ENCODE measurements at places on chromosomes 1 and 21.

DNA sequence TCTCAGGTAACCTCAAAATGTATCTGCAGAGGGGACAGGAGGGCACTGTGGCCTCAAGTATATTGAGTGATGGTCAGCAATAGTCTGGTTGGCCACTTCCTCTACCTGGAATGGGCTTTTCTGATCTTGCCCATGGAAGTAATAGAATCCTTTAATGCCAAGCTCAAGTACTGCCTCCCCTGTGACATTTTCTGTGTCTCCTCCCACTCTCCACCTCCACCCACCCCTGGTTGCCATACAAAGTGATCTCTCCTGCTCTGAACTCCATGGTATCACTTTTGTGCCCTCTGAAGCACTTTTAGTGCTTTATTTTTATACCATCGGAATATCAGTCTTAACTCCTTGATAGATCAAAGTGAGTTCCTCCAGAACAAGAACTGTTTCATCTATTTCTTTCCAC, 9.2 kb upstream of the NOS1AP start:
- DNase-seq = no peak

DNA sequence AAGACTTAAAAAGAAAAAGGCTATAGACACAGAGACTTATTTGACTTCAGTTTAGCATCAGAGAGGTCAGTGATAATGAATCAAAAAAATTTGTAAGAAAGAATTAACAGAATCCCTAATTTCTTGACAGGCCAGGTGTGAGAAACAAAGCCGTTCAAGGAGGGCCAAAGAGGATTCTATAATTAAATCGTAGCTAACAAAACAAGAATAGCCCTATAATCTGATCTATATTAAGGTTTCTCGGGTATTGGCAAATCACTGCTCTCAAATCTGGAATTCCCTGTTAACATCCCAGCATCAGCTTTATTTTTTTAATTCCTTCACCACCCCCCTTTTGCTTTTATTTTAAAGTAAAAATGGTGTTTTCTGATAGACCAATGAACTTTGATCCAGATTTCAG, 60.3 kb downstream of the PUM1 start:
- DNase-seq = no peak

GRCh38 chr1:86993269-86993985, 79.0 kb downstream of the HS2ST1 start:
- no peak for DNase-seq

DNA sequence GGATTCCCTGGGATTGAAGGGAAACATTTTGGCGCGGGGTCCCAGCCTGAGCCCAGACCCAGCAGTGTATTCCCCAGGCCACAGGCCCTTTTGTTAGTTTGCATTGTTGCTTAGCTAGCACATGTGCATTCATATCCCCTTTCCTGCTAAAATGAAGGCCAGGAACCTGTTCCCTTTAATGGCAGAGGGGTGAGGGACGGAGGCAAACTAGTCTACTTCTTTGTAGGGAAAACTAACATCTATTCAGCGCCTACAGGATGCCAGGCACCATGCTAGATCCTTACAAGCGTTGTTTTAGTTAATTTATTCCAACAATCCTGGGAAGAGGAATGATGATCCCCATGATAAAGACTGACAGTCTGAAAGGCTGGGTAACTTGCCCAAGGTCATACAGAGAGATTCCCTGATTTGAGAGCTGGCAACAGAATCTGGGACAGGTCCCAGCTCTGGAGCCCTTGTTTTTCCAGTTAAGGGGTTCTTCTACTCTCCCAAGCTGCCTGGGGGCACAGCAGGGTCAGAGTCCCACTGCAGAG, 595 bp upstream of the E2F2 start:
- DNase-seq = no peak

DNA sequence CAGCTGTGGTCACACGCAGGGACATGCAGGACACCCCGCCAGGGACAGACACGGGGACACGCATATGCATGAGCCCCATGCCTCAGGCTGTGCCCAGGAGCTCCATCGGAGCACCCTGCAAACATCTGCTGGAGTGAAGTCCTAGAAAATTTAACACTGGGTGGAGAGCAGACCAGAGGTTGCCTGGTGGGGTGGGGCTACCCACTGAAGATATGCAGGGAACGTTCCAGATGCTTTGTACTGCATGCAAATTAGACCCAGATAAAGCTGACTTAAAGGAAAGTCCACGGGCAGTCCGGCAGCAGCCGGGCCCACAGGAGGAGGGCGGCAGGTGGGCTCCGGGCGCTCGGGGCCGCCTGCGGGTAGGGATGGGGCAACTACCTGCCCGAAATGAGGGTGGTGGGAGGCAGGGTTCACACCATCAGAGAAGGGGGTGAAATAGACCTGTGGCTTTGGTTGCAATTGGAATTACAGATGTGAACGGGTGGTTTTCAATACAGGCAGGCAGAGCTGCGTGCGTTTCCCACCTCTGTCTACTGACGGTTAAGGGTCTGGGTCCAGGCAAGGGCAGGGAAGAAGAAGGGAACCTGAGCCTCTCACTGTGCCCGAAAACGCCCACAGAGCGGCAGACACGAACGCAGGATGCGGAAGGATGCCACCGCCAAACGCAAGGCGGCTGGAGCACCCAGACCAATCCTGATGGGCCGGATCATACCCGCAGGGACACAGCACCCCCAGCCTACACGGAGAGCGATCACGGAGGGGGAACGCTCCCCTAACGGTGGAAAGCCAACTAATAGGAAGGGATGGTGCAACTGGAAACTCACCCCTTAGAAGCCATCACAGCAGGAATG, 21.0 kb downstream of the CFAP74 start:
- no peak for DNase-seq

GRCh38 chr1:237672748-237673147, 218.0 kb downstream of the ZP4 start:
- peak; percentile 27 for DNase-seq

- DNase-seq = no peak
These were observed 30.5 kb downstream of the OTUD7B start for GRCh38 chr1:149979972-149980540.

DNA sequence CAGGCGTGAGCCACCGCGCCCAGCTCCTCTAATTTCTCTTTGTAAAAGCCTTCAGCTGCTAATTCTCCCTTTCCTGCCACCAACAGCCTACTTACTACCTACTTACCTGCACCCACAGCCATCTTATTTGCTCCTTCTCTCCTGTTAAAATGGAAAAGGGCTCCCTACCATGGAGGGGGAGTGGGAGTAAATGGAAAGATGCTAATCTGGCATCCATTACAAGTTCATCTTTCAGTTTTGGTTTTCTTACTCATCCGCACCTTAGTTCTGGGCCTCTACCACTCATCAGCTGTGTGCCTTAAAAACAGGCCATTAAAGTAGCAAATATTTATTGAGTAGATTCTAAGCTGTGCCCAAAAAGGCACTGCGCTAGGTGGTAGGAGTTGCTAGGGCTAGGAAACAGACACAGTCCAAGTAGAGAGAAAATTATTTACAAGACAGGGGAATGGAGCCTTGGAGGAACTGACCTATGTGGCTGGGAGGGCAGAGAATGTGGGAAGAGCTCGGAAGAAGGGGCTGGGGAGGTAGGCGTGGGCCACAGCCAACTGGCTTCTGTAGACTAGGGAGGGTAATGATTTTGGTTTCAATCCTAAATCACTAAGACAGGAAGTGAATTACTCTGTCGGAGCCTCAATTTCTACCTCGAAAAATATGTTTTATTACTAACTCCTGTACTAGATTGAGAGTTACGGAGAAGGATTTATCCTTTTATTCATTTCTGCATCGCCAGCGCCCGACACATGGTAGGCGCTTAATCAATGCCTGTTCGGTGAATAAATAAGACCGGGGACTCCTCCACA, 685 bp upstream of the DDI2 start:
- DNase-seq = peak; percentile 82

- DNase-seq = no peak
These were observed 16.4 kb upstream of the KANK4 start for GRCh38 chr1:62335656-62336055.

- no peak for DNase-seq
These were observed 101.2 kb downstream of the INTS7 start for GRCh38 chr1:211933946-211934714.

GRCh38 chr21:41124641-41125201, 43.2 kb upstream of the BACE2 start:
- no peak for DNase-seq

DNA sequence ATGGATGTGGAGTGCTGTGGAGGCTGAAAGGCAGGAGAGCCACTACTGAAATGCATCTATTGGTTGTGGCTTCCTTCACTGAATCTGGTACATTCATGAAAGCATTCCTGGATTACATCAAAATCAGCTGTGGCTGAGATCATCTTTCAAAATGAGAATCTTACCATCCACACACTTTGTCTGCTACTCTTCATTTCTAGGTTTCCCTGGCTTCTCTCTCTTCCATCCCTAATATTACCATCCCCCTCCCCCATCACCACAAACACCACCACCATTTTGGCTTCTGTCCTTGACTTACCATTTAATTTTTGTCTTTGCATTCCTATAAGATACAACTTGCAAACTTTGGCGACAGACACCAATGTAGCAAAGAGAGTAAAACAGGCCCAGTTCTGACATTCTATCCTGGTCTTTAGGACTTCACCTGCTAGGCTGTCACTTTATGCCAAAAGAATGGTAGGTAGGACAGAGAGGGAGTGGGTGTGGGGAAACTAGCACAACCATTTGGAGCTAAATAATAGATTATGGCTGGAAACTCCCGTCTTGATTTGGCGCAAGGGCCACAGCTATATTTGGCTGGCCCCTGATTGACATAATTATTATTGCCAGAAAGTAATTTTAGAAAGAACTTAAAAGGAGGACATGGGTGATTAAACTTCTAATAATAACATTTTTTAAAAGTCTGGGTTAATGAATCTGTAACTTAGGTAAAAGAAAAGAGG, 15.1 kb upstream of the DUSP10 start:
- DNase-seq = no peak

GRCh38 chr1:7036386-7036785, 251.1 kb downstream of the CAMTA1 start:
- DNase-seq = no peak

DNA sequence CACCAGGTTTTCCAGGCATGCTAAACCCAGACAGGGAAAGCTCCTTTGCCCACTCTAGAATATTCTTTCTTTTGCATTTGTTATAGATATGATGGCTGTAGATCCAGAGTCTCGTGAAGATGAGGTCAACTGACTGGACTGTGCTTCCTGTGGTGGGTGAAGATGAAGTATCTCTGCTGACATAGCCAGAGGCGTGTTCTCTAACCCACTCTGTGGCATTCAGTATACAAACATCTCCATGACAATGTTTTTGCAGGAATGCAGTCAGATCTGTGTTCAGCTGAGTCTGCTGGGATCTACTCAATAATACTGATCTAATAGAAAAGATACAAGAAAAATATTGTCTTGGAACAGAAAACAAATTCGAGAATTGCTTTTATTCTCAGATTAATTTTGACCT, 11.3 kb downstream of the RWDD2B start:
- DNase-seq = no peak

- DNase-seq = no peak
These were observed 5.4 kb upstream of the GJA8 start for GRCh38 chr1:147897029-147897752.

GRCh38 chr1:116127123-116127847, 16.1 kb downstream of the MAB21L3 start:
- DNase-seq = no peak

DNA sequence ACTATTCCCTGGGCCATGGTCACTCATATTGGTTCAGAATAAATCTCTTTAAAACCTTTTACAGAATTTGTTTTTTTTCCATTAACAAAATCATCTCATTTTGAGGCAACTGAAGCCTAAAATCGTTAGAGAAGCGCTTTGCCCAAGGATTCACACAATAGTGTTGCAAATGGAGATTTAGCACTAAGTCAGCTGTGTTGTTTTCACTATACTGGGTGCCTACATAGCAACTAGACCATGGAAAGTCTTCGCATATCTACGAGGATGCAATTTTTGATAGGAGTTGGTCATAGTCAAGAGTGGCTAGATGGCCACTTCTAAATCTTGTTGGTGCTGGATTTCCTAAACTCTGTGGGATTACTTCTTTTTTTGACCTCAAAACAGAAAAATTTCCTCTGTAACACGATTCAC, 530 bp upstream of the TIPRL start:
- no peak for DNase-seq

GRCh38 chr1:162364498-162364897, 12.2 kb downstream of the SPATA46 start:
- DNase-seq = no peak

GRCh38 chr1:117600966-117601365, 4.9 kb upstream of the TENT5C start:
- no peak for DNase-seq

GRCh38 chr1:218982482-218982881, 191.2 kb upstream of the LYPLAL1 start:
- no peak for DNase-seq

- no peak for DNase-seq
These were observed 941 bp upstream of the TBCE start for GRCh38 chr1:235366286-235366685.

- no peak for DNase-seq
These were observed 52.3 kb upstream of the DUSP10 start for GRCh38 chr1:221794079-221794670.

DNA sequence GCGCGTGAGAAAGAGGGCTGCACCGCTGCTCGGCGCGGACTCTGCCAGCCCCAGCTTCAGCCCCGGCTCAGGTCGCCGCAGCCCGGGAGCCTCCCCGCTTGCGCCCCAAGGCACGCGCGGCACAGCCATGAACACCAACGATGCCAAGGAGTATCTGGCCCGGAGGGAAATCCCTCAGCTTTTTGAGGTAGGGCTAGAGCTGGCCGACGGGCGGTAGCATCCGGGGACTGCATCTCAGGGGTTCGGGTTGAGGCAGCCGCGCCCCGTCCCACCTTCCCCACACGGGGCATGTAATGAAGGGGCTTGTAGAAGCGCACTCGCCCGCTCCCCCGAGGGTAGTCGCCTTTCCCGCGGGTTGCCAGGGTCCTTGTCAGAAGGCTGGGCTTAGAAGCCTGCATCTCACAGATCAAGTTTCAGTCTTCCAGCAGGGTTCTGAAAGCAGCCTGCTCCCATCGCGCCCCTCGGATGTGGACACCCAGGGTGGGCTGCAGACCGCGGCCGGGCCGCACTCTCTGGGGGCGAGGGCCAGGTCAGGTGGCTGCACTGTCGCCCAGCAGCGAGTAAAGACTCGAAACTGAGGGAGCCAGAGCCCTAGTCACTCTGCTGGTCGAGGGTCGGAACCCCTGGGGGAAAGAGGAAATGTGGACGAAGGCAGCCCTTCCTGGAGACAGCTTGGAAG, 507 bp downstream of the AK5 start:
- DNase-seq = peak; percentile 68

- DNase-seq = no peak
These were observed 3.7 kb downstream of the AKR7A3 start for GRCh38 chr1:19284881-19285280.

DNA sequence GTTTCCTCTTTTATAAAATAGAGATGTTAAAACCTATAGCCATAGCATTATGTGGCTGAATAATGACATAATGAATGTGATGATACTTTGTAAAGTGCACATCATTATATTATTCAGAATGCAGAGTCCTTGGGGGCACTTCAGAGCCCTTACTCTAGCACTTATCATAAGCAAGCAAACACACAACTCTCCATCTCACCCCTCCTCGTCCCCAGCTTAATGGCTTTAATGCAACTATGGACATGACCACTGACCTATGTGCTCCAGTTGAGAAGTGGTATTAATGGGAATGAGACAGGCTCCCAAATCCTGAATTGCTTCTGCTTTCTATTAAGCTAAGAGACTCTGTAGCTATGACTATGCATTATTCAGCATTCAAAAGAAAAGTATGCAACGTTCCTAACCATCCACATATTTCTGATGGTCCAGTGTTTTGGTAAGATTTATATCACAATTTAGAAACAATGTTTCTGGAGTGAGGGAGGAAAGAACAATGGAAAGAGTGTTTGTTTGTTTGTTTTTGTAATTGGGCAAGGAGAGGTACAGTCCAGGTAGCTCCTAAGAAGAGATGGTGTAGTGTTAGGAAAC, 194.0 kb upstream of the PLXNA2 start:
- DNase-seq = no peak

All from NCI-H82 (cell line).